ENCODE measurements at places on chromosomes 5 and 9.

GRCh38 chr9:122695696-122696095 lies 20.8 kb downstream of the OR1L3 start:
- DNase-seq, result no peak

GRCh38 chr9:70030156-70030555 lies 13.5 kb upstream of the MAMDC2 start:
- DNase-seq, result no peak

- DNase-seq, result no peak
Observed at GRCh38 chr9:36504156-36504555, 68.5 kb upstream of the MELK start.

DNA sequence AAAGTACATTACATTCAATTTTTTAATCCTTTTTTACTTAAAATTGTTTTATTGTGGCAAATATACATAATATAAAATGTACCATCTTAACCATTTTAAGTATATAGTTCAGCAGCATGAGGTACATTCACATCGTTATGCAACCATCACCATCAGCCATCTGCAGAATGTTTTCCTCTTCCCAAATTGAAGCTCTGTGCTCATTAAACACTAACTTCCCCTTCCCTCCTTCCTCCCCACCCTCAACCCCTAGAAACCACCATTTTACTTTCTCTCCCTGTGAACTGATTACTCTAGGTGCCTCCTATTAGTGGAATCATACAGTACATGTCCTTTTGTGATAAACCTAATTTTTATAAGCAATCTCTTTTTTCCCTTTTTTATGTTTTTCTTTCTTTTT lies 15.6 kb downstream of the TEX53 start:
- DNase-seq, result no peak

DNA sequence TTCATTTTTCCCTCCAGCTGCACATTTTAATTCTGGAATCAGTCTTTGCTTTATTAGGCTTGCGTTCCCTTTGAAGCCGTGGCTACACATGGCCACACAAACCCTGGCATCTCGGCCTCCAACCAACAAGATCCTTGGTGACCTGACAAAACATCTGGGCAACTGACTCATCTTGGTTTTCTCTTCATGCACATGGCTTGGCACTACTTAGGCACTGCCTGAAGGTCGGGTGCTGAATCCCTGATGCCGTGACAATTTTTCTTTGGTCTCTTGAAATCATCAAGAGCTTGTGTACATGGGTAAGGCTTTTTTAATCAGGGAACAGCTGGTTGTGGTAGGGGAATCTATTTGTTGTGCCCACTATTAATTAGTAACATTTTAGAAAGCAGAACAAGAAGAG lies 16.0 kb upstream of the PAPPA start:
- DNase-seq, result no peak

- DNase-seq, result no peak
Observed at GRCh38 chr5:71719063-71719964, at the start of gene CARTPT. TSS of gene CARTPT (plus strand) at chr5:71719275. CDS start at chr5:71719294, 19 bp downstream.

- no peak for DNase-seq
Observed at GRCh38 chr5:135056316-135057030, 22.4 kb upstream of the PITX1 start.

DNA sequence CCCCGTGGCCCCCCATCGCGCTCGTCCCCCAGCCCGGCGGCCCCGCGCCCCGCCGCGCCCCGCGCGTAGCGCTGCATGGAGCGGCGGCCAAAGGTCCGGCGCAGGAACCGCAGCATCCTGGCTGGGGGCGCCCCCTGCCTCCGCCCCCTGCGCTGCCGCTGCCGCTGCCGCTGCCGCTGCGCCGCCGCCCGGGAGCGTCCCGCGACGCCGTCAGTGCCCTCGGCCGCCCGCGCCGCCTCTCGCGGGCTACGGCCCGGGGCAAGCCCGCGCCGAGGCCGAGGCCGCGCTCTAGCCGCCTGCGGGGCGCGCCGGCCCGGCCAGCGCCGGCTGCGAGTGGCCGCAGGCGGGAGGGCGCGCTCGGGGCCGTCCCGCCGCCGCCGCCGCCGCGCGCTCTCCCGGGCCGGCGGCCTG lies 523 bp downstream of the EPB41L4B start:
- DNase-seq, result no peak

All from stimulated activated CD4-positive, alpha-beta T cell treated with anti-CD3 and anti-CD28 coated beads, Interleukin-4, amount 100 ng/mL, for 48 hours (primary cell).